ENCODE measurements at places on chromosomes 13 and 19. TPM values are rescaled to one million over a fixed set of nuclear protein-coding genes. Genes with fewer than 3 reads are reported as not detected.

DNA sequence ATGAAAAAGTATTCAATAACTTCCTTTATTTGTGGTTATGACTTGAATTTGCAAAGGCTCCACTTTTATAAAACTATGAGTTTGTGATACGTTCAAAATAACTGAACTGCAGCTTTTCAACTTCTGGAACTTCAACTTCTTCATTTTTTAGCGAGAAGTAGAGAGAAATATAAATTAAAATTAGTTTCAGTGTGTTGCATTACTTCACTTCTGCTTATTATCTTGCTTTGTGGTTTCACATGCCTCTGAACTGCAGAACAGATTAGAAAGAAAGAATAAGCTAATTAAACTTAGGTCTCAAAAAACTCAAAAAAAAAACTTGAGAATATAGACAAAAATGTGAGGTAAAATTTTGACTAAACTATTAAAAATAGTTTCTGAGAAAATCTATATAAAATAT is 1073.4 kb downstream of the PCDH17 start:
- no peaks in the 10 kb centered on the region for H3K4me1 ChIP-seq
- no peak for DNase-seq

DNA sequence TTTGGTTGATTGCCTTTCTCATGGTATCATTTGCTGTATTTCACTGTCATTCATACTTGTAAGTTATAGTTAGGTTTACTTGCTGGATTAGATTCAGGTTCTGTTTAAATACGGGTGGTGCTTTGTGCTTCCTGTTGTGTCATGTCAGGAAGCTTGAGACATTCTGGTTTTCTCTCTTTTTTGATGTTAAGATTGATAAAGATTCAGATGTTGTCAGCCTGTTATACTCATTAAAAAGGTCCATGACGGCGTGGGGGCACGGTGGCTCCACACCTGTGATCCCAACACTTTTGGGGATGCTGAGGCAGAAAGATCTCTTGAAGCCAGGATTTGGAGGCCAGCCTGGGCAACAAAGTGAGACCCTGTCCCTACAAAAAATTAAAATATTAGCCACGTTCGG is 45.7 kb downstream of the NAA16 start:
- no peaks in the 10 kb centered on the region for H3K27me3 ChIP-seq
- peaks cover 62% of the 10 kb centered on the region for H3K36me3 ChIP-seq
- H3K4me1 ChIP-seq = peaks cover 57% of the 10 kb centered on the region
- peak overlapping the region; percentile 99 for H3K27ac ChIP-seq

DNA sequence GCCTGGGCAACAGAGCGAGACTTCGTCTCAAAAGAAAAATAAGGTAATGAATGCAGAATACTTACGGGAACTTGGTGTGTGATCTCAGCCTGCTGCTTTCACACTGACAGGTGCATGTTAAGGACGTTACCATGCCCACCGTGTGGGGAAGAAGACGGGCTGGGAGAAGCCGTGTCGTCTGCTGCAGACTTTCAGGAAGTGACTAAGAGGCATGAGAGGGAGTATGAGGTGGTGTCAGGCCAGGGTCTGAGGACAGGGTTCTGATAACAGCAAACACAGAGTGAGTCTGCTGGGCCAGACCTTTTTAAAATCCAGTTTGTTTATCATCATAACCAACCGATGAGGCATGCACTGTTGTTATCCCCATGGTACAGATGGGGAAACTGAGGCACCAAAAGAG is 13.6 kb upstream of the GALP start:
- no peak for DNase-seq
- no peak overlapping the region for H3K4me3 ChIP-seq
- no peaks in the 10 kb centered on the region for H3K27me3 ChIP-seq
- H3K27ac ChIP-seq = no peak overlapping the region

- H3K36me3 ChIP-seq = no peaks in the 10 kb centered on the region
- DNase-seq = no peak
- peaks cover 2% of the 10 kb centered on the region for H3K4me1 ChIP-seq
- H3K27me3 ChIP-seq = peaks cover 76% of the 10 kb centered on the region
- no peak overlapping the region for H3K27ac ChIP-seq
Measured at GRCh38 chr19:46076031-46076880, 35.5 kb upstream of the IGFL4 start.

DNA sequence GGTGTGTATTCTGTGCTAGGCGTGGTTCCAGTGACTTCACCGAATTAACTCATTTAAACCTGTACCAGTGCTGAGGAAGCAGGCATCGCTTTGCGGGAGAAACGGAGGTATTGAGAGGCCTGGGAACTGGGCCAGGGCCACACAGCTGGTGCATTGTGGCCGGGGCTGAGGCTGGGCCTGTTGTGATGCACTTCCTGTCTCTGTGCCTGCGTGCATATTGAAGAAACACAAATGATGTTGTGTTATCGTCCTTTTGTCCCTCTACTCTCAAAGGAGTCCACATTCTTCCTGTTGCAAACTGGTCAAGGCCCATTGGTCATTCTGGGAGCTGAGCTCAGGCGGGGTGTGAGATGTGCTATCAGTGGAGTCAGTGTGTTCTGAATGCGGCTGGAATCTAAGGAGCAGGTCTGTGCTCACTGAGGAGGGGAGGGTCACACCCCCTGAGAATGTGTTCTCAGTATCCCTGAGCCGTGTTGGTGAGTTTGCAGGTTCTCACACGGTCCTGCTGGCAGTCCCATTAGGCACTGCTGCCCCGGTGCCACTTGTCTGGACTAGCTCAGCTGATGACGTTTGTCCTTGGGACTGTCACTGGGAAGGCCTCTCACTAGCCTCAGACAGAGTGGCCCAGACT is 62.1 kb downstream of the ARHGEF7 start:
- peaks cover 74% of the 10 kb centered on the region for H3K4me1 ChIP-seq
- peak overlapping the region; percentile 20 for H3K4me3 ChIP-seq
- peaks cover 88% of the 10 kb centered on the region for H3K36me3 ChIP-seq
- H3K27me3 ChIP-seq = no peaks in the 10 kb centered on the region

The PGLYRP2 gene
- not detected for total RNA-seq

DNA sequence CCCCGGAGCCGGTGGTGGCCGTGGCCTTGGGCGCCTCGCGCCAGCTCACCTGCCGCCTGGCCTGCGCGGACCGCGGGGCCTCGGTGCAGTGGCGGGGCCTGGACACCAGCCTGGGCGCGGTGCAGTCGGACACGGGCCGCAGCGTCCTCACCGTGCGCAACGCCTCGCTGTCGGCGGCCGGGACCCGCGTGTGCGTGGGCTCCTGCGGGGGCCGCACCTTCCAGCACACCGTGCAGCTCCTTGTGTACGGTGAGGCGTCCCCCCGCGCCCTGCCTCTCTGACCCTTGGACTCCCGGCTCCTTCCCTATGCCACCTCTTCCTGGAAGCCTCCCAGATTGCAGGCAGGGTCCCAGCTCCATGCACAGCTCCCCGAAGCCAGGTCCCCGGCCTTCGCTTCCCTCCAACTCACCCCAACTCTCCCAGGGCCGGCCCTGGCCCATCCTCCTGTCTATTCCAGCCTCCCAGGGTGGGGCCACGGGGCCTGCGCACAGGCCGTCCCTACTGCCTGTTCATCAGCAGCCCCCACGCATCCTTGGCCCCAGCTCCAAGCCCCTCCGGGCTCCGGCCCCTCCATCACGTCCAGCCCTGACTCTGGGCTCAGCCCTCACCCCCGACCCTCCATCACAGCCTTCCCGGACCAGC is 1.7 kb downstream of the MADCAM1 start:
- no peaks in the 10 kb centered on the region for H3K36me3 ChIP-seq
- H3K4me3 ChIP-seq = no peak overlapping the region
- peaks cover 21% of the 10 kb centered on the region for H3K27me3 ChIP-seq
- peaks cover 9% of the 10 kb centered on the region for H3K4me1 ChIP-seq
- DNase-seq = no peak
- no peak overlapping the region for H3K27ac ChIP-seq

GRCh38 chr13:61149331-61149730 is 266.3 kb downstream of the PCDH20 start:
- H3K4me3 ChIP-seq = no peak overlapping the region
- DNase-seq = no peak

DNA sequence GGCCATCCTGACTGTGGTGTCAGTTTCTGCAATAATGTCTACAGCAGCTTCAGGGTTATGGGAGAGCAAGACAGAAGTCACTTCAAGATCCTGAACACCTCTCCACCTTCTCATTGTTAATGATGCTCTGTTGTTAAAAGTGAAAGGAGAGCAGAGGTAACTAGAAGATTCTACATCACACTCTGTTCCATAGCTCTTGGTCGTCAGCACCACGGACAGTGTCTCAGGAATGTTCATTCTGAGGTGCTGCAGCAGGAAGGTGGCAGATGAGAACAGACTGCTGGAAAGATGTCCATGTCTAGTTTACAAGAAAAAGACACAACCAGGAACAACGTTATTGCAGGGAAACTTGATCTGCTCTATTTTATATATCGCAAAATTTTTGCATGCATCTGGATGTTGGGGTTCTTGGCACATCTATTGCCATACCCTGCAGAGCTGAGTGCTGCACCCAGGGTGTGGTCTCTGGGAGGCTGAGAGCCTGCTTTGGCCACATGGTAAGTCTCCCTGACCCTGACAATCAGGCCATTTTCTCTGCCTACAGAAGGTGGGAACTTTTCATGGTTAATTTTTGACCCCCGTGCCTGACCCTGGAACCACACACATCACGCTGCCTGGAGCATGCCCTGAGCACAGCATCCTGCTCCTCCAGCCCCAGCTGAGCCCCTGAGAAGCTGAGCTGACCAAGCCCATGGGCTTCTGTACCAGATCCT is 12.7 kb downstream of the CEACAM21 start:
- H3K27me3 ChIP-seq = peaks cover 3% of the 10 kb centered on the region
- no peak overlapping the region for H3K4me3 ChIP-seq
- H3K4me1 ChIP-seq = no peaks in the 10 kb centered on the region
- peak; percentile 42 for DNase-seq
- no peak overlapping the region for H3K27ac ChIP-seq
- peaks cover 27% of the 10 kb centered on the region for H3K36me3 ChIP-seq

DNA sequence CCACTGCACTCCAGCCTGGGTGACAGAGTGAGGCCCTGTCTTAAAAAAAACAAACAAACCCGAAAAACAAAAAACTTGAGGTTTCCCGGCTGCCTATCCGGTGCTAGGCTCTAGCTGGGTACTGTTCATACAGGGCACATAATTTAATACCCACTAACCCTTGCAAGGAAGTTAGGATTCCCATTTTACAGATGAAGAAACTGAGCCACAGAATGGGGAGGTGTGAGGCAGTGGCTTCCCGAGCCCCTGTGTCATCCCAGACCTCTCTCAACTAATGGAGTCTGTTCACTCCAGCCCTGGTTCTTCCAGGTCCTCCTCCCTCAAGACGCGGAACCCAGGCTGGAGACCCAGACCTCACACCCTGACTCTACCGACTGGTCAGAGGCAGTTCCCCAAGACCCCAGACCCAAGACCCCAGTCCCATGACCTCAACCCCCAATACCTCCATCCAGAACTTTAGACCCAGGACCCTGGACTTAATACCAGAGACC is 576 bp downstream of the APBA3 start:
- H3K27ac ChIP-seq = peak overlapping the region; percentile 97
- DNase-seq = peak; percentile 42
- H3K4me3 ChIP-seq = peak overlapping the region; percentile 99
- H3K27me3 ChIP-seq = no peaks in the 10 kb centered on the region
- peaks cover 18% of the 10 kb centered on the region for H3K36me3 ChIP-seq

DNA sequence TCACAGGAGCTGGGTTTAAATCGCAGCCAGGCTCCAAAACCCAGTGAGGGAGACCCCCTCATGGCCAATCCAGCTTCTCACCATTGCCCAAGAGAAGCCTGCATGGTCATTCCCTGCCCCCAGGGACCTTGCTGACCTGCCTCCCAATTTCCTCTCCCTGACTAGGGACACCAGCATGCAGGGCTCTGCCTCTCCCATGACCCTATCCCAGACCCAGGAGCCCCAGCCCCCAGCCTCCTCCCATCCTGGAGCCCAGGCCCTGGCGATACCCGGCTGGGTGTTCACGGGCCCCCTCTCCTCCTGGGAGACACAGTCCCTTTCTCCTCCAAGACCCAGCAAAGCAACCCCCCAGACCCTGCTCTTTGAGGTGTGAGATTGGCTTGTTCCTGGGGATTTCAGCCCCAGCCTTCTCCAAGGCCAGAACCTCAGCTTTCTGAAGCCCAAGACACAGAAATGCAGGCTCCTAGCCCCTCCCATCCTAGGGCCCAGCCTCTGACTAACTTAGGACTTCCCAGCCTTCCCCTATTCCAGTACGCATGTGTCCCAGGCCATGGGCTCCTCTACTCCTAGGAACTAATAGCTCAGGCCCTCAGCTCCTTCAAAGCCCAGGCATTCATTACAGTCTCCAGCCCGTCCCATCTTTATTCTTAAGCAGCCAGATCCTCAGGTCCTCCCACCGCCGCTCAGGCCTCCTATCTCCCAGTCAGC is 1.1 kb downstream of the GYS1 start:
- peaks cover 34% of the 10 kb centered on the region for H3K4me1 ChIP-seq
- peak overlapping the region; percentile 92 for H3K4me3 ChIP-seq
- H3K27me3 ChIP-seq = no peaks in the 10 kb centered on the region
- no peak for DNase-seq

GRCh38 chr13:45781553-45782326 is 69.8 kb downstream of the SIAH3 start:
- H3K27me3 ChIP-seq = no peaks in the 10 kb centered on the region
- H3K36me3 ChIP-seq = no peaks in the 10 kb centered on the region
- no peak overlapping the region for H3K4me3 ChIP-seq
- DNase-seq = no peak
- no peak overlapping the region for H3K27ac ChIP-seq

GRCh38 chr19:40284251-40284500 is 969 bp downstream of the AKT2 start:
- H3K27me3 ChIP-seq = no peaks in the 10 kb centered on the region
- peak overlapping the region; percentile 99 for H3K27ac ChIP-seq
- H3K4me1 ChIP-seq = peaks cover 52% of the 10 kb centered on the region
- H3K36me3 ChIP-seq = no peaks in the 10 kb centered on the region

DNA sequence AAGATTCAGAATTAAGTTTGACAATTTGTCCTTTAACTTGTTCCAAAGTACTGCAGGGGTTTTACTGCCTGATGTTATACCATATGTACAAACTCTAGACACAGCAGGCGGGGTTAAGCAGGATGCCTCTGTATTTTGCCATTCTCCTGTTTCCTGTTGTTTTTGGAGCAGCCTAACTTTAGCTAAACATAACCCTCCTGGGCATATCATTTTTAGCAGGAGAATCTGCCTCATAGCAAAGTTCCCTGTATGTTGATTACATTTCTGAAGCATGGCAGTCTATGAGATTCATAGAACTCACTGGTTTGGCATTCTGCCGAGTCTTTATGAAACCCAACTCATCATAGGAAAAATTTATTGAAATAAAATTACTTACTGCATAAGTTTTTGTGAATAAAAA is 5.2 kb downstream of the LHFPL6 start:
- no peak overlapping the region for H3K27ac ChIP-seq
- H3K36me3 ChIP-seq = no peaks in the 10 kb centered on the region
- H3K4me3 ChIP-seq = no peak overlapping the region
- H3K27me3 ChIP-seq = peaks cover 39% of the 10 kb centered on the region
- H3K4me1 ChIP-seq = peaks cover 6% of the 10 kb centered on the region

- H3K4me3 ChIP-seq = no peak overlapping the region
- no peak for DNase-seq
- no peaks in the 10 kb centered on the region for H3K27me3 ChIP-seq
- H3K36me3 ChIP-seq = peaks cover 9% of the 10 kb centered on the region
Measured at GRCh38 chr13:40478775-40479174, 187.7 kb downstream of the FOXO1 start.

GRCh38 chr13:43544631-43545030 is 242.1 kb downstream of the ENOX1 start:
- no peak overlapping the region for H3K4me3 ChIP-seq
- no peak for DNase-seq
- H3K4me1 ChIP-seq = no peaks in the 10 kb centered on the region
- no peaks in the 10 kb centered on the region for H3K36me3 ChIP-seq
- H3K27ac ChIP-seq = no peak overlapping the region
